ENCODE measurements at places on chromosomes 16 and 17. TPM values are rescaled to one million over a fixed set of nuclear protein-coding genes. Genes with fewer than 3 reads are reported as not detected.

GRCh38 chr17:57962279-57963148 lies 7.3 kb upstream of the CUEDC1 start:
- no peak for DNase-seq

GRCh38 chr17:49402706-49403105 lies 12.0 kb downstream of the PHB1 start:
- DNase-seq: no peak

DNA sequence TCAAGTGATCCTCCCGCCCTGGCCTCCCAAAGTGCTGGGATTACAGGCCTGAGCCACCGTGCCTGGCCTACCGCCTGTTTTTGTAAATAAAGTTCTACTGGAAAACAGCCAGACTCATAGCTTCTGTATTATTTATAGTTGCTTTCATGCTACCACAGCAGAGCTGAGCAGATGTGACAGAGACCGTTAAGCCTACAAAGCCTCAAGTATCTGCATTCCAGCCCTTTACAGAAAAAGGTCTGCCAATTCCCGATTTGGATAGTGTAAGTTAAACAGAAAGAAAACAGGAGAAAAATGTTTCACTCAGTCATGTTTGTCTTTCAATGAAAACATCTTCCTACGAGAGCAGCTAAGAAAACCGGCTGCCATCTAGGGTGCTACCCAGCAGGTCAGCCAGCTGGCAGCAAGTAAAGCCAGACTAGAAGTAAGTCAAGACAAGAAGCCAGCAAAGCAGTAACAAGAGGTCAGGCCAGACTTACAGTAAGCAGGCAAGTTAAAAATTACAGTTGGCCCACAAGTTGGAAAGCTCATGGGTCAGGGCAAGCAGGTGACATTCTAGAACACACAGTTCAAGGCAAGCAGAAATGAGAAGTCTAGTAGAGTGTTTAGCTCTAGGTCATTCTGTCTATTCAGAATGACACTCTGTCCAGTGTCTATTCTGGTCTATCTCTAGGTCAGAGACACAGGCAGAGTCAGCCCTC lies 17.7 kb downstream of the NCBP3 start:
- no peak for DNase-seq

GRCh38 chr16:23557779-23558702 lies 514 bp downstream of the UBFD1 start:
- DNase-seq: no peak

- no peak for DNase-seq
Observed at GRCh38 chr16:11072420-11073153, 128.2 kb downstream of the CLEC16A start.

GRCh38 chr17:50424996-50425681 lies 879 bp upstream of the ACSF2 start:
- no peak for DNase-seq

DNA sequence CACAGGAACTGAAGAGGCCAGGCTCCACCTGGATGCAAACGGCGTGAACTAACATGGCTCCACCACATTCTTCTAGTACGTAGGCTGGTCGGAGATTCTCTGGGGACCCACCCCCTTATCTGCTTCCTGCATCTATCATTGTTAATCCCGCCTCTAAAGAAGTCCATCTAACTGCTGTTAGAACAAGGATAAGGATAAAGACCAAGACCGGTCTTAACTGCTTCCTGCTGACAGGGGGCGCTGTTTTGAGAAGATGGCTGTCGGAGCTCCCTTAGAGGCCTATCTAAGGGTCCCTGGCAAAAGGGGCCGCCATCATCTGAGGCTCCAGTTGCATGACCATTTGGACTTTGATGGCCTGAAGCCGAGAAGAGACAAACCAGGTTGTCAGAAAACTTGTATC lies 25.8 kb upstream of the TNFSF12 start:
- DNase-seq: no peak

DNA sequence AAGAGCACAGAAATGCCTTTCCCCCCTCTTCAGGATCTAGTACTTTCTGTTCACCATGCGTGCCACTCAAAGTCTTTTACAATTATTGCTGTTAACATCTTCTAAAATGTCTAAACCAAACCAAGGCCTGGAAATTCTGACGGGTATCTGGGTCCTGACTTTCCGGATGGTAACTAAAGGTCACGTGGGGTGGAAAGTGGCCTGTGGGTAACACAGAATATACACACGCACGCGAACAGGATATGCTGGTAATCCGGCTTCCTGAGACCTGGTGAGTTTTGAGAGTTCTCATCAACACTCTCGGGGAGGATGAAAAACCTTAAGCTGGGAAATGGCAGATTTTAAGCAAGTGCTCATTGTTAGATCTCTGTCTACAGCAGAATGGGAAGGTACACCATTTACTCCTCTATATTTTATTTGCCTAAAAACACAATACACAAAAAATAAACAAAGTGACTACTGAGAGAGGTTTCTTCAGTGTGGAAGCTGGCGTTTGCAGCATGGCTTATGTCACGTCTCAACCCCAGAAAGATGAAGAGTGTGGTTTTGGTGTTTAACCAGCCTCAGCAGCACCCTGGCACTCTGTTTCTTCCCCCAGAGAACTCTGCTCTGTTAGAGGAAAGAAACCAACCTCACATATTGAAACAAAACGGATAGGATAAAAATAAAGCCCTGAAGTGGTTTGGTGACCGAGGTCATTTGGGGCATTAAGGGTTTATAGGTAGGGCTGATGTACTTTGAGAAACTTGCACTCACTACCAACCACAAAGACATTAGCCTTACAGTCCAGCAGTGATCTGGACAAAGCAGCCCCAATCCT lies 37.3 kb downstream of the SMG6 start:
- no peak for DNase-seq

Gene KRTAP3-1
- not detected for polyA plus RNA-seq

Gene PRRT2
- 4.8 TPM for polyA plus RNA-seq

Gene CCL14
- polyA plus RNA-seq: 114 TPM

Gene MAPT
- 7.7 TPM for polyA plus RNA-seq

Gene RTN4RL1
- polyA plus RNA-seq: 5.4 TPM

Gene KRT31
- polyA plus RNA-seq: not detected

Gene NATD1
- 10.9 TPM for polyA plus RNA-seq

All from right cardiac atrium (tissue), 5 donors.